ENCODE measurements at places on chromosomes 2 and 18.

DNA sequence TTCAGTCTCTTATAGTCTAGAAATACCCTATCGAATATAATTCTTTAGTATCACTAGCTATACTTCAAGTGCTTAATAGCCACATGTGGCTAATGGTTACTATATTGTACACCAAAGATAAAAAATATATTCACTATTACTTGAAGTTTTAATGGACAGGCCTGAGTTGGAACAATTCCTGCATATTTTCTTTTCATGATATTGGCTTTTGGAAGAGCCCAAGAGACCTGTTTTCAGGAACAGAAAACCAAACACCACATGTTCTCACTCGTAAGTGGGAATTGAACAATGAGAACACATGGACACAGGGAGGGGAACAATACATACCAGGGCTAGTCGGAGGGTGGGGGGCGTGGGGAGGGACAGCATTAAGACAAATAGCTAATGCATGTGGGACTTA is 334.4 kb upstream of the TRIB2 start:
- no peak for DNase-seq

- DNase-seq = no peak
These were observed 100.3 kb downstream of the TTC32 start for GRCh38 chr2:19801367-19802080.

DNA sequence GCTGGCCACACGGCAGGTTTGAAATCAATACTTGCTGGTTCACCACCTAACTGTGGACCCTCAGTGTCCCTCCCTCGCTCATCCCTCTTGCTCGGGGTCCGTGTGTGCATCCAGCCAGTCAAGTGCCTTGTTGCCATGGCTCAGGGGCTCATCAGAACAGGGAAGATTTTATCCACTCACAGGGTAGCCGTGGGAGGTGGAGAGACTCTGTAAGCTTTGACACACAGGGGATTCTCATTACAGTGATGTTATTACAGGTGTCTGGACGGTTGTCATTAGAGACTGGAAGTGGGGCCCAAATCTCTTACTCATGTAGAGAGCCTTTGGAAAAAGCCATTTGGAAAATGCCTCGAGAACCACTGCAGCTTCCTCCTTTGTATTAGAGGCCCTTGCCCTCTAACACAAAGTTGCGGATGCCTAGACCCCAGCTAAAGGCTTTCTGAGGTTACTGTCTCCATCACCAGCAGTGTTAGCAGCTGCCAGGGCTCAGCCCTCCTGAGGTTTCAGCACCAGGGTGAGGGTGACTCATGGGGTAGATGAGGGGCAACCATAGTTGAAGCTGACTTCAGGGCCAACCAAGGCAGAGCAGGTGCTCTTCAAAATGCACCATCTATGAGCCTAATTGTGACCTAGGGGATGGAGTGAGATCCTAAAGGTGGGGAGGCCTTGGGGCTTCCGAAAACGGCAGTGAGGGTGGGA is 195.6 kb downstream of the CLIP4 start:
- DNase-seq = no peak

- DNase-seq = no peak
These were observed 81.5 kb downstream of the NCKAP5 start for GRCh38 chr2:133486771-133487191.

GRCh38 chr2:179677077-179677688 is 184.2 kb downstream of the ZNF385B start:
- DNase-seq = no peak

- no peak for DNase-seq
These were observed 438.8 kb upstream of the CDH20 start for GRCh38 chr18:60894254-60894945.

- no peak for DNase-seq
These were observed 11.8 kb upstream of the KCMF1 start for GRCh38 chr2:84959095-84959565.

DNA sequence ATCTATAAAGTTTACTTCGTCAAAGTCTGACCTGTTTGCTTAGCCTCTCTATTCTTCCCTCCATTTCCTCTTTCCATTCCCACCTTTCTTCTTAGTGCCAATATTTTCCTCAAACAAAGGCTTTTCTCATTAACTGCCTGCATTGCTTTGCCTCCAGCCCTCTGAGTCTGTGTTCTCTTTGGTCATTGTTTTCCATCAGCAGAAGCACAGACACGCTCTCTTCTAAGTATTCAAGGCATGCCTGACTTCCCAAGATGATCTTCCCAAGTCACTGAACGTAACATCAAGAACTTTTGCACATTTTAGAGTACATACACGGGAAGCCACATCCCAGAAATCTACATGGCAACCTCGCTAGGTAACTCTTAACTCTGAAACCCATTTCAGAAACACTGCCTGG is 32.6 kb upstream of the ANXA4 start:
- DNase-seq = no peak

- DNase-seq = no peak
These were observed 123.5 kb downstream of the MBD2 start for GRCh38 chr18:54100920-54101470.

GRCh38 chr2:227124811-227125210 is 39.2 kb downstream of the COL4A4 start:
- no peak for DNase-seq

GRCh38 chr2:55490554-55490953 is 29.0 kb upstream of the CFAP36 start:
- DNase-seq = no peak

DNA sequence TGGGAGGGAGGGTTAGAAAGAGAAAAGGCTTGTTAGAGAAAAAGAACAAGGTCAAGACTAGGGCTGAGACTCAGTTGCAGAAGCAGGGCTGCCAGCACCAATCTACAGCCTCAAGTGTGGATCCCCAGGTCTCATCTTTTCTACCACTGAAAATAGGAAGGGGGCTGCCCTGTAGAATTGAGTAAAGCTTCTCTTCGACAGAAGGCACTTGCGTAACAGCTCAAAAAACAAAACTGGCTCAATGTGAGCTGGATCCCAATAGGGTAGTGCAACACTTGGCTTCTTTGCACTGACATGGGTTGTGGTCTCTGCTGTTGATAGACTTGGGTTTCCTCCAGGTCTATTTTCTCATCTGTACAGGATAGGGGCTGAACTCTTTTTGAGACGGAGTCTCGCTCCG is 1.8 kb upstream of the MPV17 start:
- DNase-seq = no peak

- DNase-seq = no peak
These were observed 30.1 kb downstream of the CAB39 start for GRCh38 chr2:230742781-230743180.

GRCh38 chr18:13932285-13933025 is 17.1 kb upstream of the MC2R start:
- no peak for DNase-seq

- DNase-seq = no peak
These were observed 74.7 kb downstream of the KIAA2012 start for GRCh38 chr2:202147775-202148174.

DNA sequence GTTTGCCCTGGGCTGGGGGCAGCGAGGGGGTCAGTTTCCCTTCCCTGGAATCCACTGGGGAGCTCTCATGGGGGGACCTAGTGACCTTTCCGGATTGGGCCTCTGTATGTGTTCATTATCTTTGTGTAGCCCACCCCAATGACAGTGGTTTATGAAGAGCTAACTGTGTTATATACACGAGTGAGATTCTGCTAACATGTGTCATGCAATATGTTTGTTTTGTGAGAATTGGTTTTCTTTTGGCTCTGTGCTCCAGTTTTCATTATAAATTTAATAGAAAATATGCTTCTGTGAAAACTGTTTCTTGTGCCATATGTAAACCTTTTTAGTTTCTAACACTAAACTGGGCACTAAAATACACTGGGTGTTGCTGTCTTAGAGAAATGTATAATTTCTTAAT is 110.6 kb downstream of the WDSUB1 start:
- DNase-seq = no peak

DNA sequence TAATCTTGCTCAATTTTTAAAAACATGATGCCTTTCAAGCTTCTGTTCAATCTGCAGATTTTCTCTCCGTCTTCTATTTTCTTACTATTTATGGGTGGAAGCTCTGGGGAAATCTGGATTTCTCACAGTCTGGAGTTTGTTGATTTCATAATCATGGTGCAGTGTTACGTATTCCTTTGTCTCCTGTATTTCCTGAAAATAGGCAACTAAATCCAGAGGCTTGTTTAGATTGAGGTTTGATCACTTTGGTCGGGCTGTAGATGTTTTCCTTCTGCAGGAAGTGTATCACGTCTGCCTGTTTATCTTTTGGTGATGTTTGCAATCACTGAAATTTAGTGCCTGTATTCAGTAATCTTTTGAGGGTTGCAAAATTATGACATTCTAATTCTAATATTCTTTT is 487.7 kb downstream of the LRRTM4 start:
- DNase-seq = no peak

- no peak for DNase-seq
These were observed 12.3 kb upstream of the TFCP2L1 start for GRCh38 chr2:121297217-121297830.

DNA sequence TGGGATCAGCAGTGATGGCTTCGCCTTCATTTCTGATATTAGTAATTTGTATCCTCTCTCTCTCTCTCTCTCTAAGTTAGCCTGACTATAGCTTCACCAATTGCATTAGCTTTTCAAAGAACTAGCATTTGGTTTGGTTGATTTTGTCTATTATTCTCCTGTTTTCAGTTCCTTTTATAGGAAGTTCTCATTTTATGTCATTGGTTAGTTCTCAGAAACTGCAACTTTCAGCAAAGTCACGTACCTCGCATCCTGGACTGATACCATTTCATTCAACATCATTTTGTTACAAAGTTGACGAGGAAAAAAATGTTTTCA is 450.8 kb downstream of the EIPR1 start:
- no peak for DNase-seq

GRCh38 chr2:64865831-64866345 is 123.3 kb upstream of the SLC1A4 start:
- DNase-seq = no peak

- no peak for DNase-seq
These were observed 432.1 kb downstream of the MEIS1 start for GRCh38 chr2:66867063-66867441.

- DNase-seq = no peak
These were observed 254.3 kb downstream of the LRRTM1 start for GRCh38 chr2:80050246-80050645.

- no peak for DNase-seq
These were observed 164.5 kb downstream of the HAUS1 start for GRCh38 chr18:46268671-46269070.

GRCh38 chr2:105734762-105735538 is 9.8 kb upstream of the NCK2 start:
- DNase-seq = no peak

- DNase-seq = no peak
These were observed 261.1 kb downstream of the CNTNAP5 start for GRCh38 chr2:124286089-124286783.

DNA sequence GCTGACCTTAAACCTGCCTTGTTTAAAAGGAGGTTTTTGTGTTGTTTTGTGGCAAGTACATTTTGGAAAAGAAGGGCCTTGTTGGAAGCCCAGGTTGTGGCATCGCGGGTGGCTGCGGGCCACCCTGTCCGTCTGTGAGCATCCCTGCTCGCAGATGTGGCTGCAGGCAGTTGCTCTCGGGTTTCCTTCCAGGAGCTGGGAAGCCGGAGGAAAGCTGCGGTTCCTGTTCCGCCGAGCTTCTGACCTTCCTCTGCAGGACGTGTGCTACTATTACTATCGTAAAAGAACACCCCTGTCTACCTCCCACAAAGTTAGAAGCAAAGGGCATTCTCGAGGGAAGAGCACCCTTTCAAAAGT is 766 bp downstream of the MFF start:
- DNase-seq = no peak

DNA sequence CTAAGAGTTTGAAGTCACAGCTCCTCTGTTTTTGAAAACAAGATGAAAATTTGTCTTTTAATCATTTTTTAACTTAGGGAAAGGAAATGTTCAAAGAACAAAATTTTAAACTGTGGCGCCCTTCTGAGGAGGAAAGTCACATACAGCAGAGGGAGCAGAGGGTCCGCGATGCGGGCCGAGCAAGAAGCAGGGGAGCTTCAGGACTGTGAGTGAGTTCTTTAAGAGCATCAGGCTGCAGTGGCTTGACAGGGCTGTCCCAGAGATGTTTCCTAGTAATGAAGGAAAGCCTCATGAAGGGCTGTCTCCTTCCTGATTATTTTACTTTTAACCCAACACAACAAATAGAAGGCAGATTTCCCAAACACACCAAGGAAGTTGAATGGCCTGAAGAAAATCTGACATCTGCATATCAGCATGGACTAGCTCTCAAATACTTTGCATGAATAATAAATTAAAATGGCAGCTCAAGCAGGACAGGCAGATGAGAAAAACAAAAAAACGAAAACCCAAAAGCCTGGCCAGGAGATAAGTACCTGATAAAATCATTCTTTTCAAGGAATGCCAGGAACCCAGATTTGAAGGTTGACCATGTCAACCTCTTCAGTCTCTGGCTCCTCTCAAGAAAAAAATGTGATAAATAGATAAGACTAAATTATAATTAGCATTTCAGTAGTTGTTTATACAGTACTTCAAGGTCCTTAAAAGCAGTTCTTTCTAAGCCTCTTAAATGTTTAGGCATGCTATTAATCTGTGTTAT is 60.8 kb downstream of the SLC40A1 start:
- no peak for DNase-seq

DNA sequence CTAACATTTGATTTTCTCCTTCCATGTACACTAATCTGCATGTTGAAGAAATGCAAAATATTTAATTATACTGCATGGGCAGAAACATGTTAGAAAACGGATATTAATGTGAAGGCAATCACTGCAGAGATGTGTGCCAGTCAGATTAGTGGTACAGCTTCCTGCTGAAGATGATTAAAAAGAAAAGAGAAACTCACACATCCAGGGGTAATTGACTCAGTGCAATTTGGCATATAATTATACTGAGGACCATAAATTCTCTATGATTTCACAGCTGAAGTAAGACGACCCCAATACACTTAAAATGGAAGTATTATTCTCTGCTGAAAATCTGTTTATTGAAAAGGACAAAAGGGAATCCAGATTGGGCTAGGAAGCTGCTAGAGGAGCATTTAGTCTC is 243.4 kb downstream of the TGIF1 start:
- no peak for DNase-seq

DNA sequence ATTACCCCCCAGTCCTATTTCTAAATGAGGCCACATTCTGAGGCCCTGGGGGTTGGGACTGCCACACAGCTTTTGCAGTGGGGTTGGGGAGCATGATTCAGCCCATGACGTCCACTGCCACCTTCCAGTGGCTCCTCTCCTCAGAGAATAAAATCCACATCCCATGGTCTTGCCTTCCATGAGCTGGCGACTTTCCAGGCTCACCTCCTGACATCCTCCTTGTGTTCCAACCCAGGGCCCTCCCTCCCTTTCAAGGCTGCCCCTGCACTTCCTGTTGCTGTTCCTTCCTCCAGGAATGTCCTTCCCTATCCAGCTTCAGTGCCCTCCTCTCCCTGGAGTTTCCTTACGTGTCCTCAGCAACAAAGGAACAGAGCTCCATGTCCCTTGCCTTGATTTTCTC is 187.3 kb upstream of the ID2 start:
- no peak for DNase-seq
